Activated B cell treated with CpG ODN at 0.5 μM for 24 hours (primary cell): ENCODE measurements at places on chromosomes 12 and 14.
A peak's percentile ranks its signal among the peaks of the same experiment; 100 is the strongest.

DNA sequence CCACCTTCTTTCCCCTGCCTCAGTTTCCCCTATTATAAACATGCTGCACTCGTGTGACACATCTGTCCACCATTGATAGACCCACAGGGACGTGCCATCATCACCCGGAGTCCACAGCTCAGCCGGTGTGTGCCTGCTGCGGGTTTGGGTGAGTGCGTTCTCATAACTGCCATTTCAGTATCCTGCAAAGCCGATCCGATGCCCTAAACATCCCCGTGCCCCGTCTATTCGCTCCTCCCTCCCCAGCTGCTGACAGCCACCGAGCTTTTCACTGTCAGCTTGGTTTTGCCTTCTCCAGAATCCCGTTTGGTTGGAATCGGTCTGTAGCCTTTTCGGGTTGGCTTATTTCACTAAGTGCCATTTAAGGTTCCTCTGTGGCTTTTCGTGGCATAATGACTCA is 3.9 kb downstream of the LRCOL1 start:
- DNase-seq = no peak

DNA sequence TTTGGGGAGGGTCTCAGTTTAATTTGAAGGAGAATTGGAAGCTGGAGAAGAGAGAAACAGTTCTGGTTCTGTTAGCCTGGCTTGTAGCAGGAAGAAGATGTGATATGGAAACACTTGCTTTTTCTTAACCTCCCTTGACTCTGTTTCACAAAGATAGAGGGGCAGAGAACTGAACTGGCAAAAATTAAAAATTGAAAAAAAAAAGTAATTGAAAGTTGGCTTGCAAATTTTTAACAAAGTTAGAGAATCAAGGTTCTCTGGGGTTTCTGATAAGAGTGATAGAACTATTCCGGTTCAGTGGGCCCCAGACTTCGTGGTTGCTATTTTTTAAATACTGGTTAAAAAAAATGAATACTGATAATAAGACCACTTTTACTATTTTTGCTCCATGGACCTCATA is 2.8 kb downstream of the CRADD start:
- no peak for DNase-seq

GRCh38 chr12:64568298-64568697 is 42.0 kb upstream of the RASSF3 start:
- no peak for DNase-seq

GRCh38 chr14:64337888-64338615 is 43.9 kb upstream of the ESR2 start:
- peak; percentile 36 for DNase-seq

DNA sequence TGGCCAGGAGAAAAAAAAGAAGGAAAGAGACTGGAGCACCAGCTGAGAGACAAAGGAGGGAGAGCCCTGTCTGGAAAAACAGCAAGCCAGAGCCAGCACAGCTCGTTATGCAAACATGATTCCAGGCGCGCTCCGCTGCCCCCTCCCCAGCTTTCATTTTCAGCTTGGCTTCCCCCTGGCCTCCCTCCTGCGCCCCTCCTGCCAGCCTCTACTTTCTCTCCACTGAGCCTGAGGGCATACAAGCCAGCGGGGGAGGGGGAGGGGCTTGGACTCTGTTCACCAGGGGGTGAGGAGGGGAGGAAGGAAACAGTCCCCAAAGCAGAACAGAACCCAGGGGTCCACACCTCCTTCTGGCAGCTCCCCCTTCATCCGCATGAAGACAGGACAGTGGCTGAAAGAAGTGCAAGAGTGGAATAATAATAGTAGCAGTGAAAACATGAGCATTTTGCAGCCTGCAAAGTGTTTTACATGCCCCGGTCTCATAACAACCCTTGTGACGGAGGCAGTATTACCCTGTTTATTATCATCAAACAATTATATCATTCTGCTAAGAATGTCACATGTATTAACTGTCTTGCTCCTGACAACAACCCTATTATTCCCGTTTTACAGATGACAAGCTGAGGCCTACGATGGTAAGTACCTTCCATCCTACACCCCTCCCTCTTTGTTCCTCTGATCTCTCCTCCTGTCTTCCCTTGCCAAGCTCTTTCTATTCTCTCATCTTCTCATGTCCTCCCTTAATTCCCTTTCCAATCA is 24.2 kb downstream of the SMUG1 start:
- DNase-seq = no peak

DNA sequence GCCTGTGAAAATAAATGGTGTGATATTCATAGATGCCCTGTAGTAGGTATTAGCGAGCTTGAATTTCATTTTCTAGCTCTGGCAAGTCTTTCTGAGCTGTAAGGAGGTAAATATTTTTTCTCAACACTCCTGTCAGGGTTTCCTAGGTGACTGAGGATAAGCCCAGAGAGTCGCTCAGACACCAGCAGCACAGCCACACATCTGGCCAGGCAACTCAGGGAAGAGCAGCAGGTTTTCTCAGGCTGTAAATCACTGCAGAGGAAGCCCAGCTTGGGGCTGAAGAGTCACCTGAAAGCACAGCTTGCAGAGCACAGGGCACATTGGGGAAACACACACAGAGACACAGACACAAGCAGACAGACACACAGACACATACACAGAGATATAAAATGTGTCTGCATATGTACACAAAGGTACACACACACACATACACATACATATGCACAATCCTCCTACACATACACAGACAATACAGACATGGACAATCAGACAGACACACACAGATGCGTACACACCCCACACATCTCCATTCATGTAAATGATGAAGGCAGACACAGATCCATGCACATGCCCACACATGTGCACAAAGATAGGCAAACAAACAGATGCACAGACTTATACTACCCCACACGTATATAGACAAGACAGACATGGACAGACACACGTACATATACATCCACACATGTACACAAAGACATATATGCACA is 232.0 kb upstream of the TMTC1 start:
- no peak for DNase-seq

GRCh38 chr12:56129206-56129941 is 1.3 kb downstream of the ESYT1 start:
- DNase-seq = peak; percentile 63

DNA sequence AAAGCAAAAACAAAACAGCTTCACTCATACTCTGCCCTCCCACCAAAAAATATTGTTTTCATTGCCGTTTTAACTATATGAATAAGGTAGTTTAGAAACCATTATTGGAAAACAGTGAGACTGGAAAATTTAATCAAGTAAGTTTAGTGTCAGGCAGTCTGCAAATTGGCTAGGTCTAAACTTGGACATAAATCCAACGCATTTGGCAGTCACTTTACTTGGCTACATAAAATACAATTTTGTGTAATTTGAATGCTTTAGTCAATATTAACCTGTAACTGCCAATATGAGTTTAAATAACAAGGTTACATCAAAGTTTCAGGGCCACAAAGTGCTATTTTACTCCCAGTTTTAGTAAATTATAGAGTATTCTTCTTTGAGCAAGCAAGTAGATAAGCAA is 202.3 kb upstream of the SLC38A2 start:
- no peak for DNase-seq
